ENCODE measurements at places on chromosomes 1 and 21.

GRCh38 chr1:156808186-156809030, 8.2 kb downstream of the SH2D2A start:
- DNase-seq: no peak

GRCh38 chr1:60510162-60510561, 436.6 kb upstream of the C1orf87 start:
- DNase-seq: no peak

DNA sequence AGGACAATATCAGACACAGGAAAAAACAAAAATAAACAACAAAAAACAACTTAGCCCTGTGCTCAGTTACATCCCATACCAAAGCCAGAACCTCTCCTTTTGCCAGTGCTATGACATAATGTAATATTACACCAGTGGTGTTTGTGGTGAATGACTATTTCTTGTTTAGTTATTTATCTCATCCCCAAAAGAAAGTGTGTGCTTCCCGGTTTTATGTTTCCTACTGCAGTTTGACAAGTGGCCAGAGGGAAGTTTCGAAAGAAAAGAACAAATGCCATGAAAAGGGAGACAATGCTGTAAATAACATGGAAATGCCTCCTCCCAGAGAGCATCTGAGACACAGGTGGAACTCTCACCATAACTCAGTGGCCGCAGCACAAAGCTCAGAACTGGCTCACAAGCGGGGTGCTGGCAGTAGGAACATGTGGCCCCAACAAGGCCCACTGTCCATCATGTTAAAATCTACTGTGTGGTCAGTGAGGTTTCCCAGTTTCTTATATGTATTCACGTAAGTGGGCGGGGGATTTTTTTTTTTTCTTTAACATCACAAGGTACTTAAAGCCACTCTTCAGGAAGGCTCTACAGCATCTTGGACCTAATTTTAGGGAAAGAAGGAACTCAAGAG, 158.2 kb downstream of the BARHL2 start:
- DNase-seq: no peak

DNA sequence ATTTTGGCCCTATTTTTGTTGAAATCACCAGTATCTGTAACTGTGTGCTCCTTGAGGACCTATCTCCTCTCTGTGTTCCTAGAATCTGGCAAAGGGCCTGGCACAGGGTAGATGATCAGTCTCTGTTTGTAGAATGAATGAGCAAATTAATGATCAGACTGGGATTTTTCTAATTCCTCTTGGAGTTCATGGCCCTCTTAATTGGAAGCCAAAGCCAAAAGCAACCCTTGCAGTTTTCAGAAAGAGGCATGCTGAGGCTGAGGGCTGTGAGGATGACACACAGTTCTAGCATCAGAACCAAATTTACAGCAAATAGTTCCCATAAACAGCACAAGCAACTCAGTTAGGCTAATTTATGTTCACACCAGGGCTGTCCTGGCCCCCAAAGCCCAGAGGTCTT, 111.1 kb upstream of the BEND5 start:
- DNase-seq: no peak
